HFFc6 (cell line): ENCODE measurements at places on chromosomes 4 and X. TPM values are rescaled to one million over a fixed set of nuclear protein-coding genes. Genes with fewer than 3 reads are reported as not detected.

Gene GATA1
- not detected in 3 replicates for total RNA-seq

Gene NAA11
- total RNA-seq = not detected in 3 replicates

Gene RHOXF1
- not detected in 3 replicates for total RNA-seq

Gene CLCN5
- total RNA-seq = 1.9 to 4.0 TPM (median 3.2 TPM) in 3 replicates

- no peak for DNase-seq
- H3K4me3 ChIP-seq = peak overlapping the region; percentile 71; the same call in 1 of the 2 replicates
- H3K36me3 ChIP-seq = no peaks in the 10 kb centered on the region
- H3K27me3 ChIP-seq = peaks cover 7% of the 10 kb centered on the region; the same call in 1 of the 2 replicates
- H3K4me1 ChIP-seq = no peaks in the 10 kb centered on the region; the same call in 1 of the 2 replicates
Measured at GRCh38 chr4:171813526-171814250, 484 bp downstream of the GALNTL6 start.

GRCh38 chr4:110104661-110105060 lies 93.8 kb downstream of the ELOVL6 start:
- H3K4me1 ChIP-seq = peaks cover 47% of the 10 kb centered on the region
- no peak overlapping the region for H3K27ac ChIP-seq
- no peak overlapping the region for H3K4me3 ChIP-seq

DNA sequence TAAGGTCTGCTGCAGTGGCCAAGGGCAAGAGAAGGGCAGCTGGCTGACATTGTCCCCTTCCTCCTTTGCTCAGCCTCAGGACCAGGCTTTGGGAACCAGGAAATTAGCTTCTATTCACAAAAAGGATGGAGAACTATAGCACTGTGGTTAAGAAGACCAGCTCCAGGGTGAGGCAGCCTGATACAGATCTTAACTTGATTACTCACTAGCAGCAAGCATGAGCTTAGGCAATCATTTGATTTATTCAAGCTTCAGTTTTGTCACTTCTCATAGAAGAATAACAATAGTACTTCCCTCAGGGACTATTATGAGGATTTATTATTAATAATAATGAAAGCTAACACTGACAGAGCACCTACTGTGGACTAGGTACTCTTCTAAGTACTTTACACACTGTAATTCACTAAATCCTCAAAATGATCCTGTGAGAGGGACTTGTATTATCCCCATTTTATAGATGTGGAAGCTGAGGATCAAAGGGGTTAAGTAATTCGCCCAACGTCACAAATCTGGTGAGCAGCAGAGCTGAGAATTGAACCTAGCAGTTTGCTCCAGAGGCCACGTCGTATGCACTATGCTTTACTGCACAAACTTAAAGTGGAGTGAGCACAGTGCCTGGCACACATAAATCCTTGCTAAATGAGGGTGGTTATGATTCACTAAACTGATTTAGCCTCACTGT lies 130.4 kb upstream of the PAK3 start:
- H3K36me3 ChIP-seq = no peaks in the 10 kb centered on the region
- no peak for DNase-seq
- no peaks in the 10 kb centered on the region for H3K4me1 ChIP-seq
- no peaks in the 10 kb centered on the region; the same call in 1 of the 2 replicates for H3K27me3 ChIP-seq

- no peaks in the 10 kb centered on the region for H3K4me1 ChIP-seq
- no peak overlapping the region for H3K4me3 ChIP-seq
- H3K27me3 ChIP-seq = no peaks in the 10 kb centered on the region
- DNase-seq = no peak
Measured at GRCh38 chrX:99117011-99117410, 1293.1 kb downstream of the PCDH19 start.

DNA sequence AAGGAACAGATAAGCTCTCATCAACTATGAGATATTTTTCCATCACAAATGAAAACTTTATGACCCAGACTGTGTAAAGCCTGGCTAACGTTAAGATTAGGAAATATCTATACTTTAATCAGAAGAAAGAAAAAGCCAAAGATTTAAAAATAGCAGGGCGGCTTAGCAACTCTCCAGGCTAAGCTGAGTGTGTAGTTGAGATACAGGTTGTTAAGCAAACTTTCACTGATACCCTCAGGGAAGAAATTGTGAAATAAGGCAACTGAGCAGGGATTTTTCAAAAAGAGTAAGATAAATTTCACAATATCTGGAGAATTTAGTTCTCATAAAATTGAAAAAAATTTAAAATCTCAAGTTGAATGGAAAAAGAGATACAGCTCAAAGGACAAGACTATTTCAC lies 382.0 kb downstream of the RAPGEF2 start:
- no peak for DNase-seq
- no peaks in the 10 kb centered on the region for H3K36me3 ChIP-seq
- peaks cover 5% of the 10 kb centered on the region; the same call in 1 of the 2 replicates for H3K4me1 ChIP-seq
- H3K4me3 ChIP-seq = no peak overlapping the region
- H3K27ac ChIP-seq = no peak overlapping the region
- H3K27me3 ChIP-seq = peaks cover 7% of the 10 kb centered on the region

- H3K27me3 ChIP-seq = no peaks in the 10 kb centered on the region
- H3K4me1 ChIP-seq = no peaks in the 10 kb centered on the region
- no peak for DNase-seq
- no peak overlapping the region for H3K27ac ChIP-seq
- no peaks in the 10 kb centered on the region; the same call in 1 of the 2 replicates for H3K36me3 ChIP-seq
- H3K4me3 ChIP-seq = no peak overlapping the region
Measured at GRCh38 chr4:11931266-11931820, 502.6 kb upstream of the HS3ST1 start.

GRCh38 chr4:151685303-151685702 lies 75.5 kb downstream of the GATB start:
- H3K36me3 ChIP-seq = peaks cover 12% of the 10 kb centered on the region
- peaks cover 42% of the 10 kb centered on the region for H3K4me1 ChIP-seq
- no peak overlapping the region for H3K4me3 ChIP-seq

DNA sequence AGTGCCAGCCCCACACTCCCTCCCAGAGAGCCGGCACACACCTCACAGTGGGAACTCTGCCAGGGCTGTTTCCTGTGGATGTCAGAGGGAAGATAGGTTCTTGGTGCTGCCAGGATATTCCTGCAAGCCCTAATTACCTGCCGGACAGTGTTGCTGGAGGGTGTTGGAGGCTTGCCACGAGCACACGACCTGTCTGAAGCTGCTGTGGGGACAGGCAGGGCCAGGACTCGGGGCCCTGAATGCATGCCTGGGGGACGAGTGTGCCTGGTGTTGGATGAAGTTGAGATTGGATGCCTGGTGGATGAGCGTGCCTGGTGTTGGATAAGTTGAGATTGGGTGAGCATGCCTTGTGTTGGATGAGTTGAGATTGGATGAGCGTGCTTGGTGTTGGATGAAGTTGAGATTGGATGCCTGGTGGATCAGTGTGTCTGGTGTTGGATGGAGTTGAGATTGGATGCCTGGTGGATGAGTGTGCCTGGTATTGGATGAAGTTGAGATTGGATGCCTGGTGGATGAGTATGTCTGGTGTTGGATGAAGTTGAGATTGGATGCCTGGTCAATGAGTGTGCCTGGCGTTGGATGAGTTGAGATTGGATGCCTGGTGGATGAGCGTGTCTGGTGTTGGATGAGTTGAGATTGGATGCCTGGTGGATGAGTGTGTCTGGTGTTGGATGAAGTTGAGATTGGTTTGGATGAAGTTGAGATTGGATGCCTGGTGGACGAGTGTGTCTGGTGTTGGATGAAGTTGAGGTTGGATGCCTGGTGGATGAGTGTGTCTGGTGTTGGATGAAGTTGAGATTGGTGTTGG lies 23.2 kb upstream of the UVSSA start:
- H3K4me3 ChIP-seq = no peak overlapping the region
- H3K4me1 ChIP-seq = no peaks in the 10 kb centered on the region
- no peaks in the 10 kb centered on the region; the same call in 1 of the 2 replicates for H3K27me3 ChIP-seq
- peaks cover 19% of the 10 kb centered on the region for H3K36me3 ChIP-seq
